ENCODE measurements at places on chromosomes 5 and 9.

DNA sequence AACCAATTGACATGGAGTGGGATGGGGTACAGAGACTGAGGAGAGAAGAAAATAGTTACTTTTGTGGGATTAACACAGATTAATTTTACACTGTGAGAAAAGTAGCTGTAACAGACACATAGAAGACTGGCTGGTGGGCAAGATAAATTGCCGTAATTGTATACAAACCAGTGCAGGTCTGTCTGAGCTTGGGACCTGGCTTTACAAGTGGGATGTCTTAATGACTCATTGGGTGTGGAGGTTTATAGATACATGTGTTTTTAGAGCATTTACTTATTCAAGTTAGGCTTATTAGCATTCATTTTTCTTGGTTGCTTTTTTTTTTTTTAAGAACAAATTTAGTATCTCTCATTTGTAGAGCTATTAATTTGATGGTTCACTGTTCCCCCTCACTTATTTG, 37.5 kb downstream of the SLC44A1 start:
- no peak for DNase-seq

DNA sequence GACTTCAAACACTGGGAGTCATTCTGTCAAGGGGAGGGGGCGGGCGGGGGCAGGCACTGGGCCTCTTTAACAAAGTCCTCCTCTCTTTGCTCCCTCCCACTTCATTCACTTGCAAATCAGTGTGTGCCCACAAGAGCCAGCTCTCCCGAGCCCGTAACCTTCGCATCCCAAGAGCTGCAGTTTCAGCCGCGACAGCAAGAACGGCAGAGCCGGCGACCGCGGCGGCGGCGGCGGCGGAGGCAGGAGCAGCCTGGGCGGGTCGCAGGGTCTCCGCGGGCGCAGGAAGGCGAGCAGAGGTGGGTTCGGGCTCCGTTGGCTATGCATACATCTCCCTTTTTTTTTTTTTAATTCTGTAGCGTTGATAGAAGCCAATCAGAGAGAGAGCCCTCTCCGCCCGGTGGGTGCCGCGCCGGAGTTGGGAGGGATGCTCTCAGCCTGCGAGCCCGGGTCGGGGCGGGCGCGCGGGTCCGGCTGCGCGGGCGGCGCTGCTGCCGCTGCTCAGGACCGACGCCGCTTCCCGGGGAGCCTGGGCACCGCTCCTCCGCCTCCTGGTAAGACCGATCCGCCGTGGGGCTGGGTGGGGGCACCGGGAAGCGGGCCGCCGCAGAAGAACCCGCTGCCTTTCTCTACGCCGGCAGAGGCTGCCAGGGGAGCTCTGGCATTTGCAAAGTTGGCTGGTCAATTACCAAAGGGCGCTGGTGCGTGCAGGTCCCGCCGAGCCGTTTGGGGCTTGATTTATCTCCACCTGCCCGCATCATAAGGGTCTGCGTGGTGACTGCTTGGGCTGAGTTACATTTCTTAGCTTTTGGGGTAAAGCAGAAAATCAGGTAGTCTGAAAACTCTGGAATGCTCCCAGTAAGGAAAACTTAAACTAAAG, at the start of gene CDH6:
Gene CDH6, plus strand, starts transcription at position 96 of the 877 bp plus-strand sequence. CDS start 73,788 bp downstream, outside the sequence.
- peak; percentile 47 for DNase-seq

GRCh38 chr9:37938121-37938891, 34.4 kb upstream of the SLC25A51 start:
- DNase-seq = no peak

GRCh38 chr9:82720515-82720914, 342.4 kb downstream of the RASEF start:
- no peak for DNase-seq

- DNase-seq = no peak
These were observed 972.5 kb upstream of the CTNND2 start for GRCh38 chr5:12876541-12877298.

DNA sequence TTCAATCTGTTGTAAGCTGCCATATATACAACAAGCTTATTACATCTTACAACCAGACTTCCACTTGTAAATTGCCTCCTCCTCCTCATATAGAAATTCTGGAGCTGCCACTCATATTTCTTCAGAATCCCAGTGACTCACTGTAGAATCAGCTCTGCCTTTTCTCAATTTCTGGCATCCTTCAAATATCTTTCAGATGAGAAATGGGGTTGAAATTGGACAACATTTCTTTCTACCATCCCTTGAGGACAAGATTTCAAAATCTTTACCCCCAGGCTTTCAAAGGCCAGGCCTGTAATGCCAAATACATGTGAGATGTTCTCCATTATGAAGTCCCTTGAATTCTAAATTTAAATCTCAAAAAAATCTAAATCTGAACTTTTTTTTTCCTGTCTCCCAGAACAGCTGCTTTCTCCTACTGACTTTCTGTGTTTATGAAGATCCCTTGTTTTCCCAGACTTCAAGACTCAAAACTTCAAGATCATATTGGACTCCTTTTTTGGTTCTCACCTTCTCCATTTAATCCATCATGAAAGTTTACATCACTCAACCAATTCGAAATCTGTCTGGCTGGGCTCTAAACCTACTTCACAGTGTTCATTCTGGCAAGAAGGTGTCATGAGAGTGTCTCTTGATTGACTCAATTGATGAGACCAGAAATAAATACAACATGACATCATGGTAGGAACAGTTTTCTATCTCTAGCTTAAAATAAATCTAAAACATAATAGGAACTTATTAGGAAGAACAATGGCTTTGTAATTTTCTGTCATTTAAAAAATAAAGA, 109.8 kb downstream of the HMHB1 start:
- DNase-seq = no peak

- no peak for DNase-seq
These were observed 131.5 kb upstream of the SV2C start for GRCh38 chr5:75951716-75952115.

DNA sequence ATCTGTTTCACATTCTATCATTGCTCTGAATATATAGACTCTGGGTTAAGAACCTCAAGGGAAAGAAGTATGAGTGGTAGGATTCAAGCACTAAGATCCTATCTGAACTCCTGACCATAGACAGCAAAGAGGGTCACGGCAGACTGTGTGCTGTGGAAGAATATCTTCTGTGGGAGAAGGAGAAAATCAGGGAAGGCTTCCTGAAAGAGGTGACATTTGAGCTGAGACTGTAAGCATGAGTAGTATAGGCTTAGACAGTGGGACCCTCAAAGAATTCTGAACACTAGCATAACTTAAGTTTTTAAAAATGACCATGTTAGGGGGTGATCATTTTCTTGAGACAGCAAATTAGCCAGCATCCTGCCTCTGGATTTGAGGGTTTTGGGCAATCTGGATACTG, 3.9 kb downstream of the FRRS1L start:
- DNase-seq = no peak

GRCh38 chr9:133147412-133148198, 16.1 kb downstream of the GBGT1 start:
- DNase-seq = no peak

DNA sequence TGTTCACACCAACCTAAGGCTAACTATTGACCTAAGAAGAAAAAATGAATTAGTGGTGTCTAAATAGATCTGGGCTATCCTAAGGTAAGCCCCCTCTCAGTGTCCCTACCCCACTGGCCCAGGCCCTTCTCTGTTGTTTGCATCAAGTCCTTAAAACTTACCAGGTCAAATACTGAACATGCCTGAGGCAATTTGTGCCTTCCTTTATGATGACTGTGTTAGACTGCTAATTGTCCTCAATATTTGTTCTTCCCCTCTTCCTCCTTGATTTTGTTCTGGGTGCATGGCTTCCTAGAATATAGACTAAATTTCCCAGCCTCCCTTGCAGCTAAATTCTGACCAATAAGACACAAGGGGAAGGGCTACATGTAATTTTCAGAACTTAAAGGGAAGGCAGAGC, 199.9 kb downstream of the ADAMTS12 start:
- DNase-seq = no peak

DNA sequence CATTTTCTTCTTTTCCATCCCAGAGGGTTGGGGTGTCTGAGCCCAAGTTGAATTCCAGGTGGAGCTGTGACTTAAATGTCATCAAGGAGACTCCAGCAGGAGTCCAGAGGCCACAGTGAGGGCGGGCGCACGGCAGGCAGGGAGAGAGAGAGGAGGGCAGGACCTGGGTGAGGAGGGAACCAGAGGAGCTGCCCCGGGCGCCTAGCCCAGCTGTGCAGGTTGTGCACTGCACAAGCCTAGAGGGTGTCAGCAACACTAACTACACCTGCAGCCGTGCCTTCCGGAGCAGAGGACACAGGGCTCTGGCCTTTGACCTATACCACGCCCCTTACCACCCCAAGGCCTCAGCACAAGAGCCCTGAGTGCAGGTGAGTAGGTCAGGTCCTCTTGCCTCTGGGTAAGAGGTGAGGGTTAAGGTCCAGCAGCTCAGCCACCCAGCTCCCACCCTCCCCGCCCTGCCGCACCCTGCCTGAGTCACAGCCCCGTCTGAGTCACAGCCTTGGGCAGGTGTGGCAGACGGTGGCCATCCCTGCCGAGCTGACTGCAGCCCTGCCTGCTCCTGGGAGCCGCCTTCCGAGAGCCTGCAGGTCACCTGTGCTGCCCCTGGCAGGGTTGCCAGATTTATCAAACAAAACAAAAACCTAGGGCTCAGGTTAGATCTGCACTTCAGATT, 6.4 kb upstream of the AGPAT2 start:
- no peak for DNase-seq

DNA sequence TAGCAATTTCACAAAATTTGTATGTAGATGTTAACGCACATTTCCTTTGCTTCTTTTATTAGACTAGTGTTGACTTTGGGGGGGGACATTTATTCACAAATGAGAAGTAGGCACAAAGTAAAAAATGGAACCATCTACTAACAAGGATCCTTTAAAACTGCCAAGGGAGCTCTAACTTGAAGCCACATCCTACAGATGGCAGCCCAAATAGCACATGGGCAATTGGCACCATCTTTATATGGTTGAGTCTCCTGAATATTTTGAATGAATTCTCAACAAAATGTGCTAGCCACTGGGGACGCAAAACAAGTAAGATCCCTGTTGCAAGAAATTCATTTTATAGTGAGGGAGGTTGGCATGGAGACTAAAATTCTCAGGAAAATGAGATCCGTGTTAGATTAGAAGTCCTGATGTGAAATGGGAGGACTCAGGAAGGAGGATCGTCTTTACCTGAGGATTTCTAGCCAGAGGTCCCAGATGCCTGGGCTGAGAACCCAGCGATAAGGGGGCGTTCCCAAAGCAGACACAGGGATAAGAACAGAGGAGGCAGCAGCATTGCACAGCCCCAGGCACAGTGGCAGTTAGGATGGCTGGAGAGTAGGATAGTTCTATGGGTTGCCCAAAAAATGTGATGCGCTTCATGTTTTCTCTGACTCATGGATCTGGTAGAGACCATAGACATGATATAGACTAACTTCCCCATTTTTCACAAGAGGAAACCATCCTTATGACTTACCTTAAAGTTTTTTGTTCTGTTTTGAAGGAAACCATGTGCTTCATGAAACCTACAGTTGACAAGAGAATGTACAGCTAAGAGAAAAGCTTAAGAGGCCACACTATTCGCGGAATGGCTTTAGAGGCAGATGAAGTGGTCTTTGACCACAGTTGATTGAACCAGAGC, 37.4 kb downstream of the C9orf152 start:
- no peak for DNase-seq

- no peak for DNase-seq
These were observed 12.2 kb upstream of the SLC38A9 start for GRCh38 chr5:55724281-55724680.

DNA sequence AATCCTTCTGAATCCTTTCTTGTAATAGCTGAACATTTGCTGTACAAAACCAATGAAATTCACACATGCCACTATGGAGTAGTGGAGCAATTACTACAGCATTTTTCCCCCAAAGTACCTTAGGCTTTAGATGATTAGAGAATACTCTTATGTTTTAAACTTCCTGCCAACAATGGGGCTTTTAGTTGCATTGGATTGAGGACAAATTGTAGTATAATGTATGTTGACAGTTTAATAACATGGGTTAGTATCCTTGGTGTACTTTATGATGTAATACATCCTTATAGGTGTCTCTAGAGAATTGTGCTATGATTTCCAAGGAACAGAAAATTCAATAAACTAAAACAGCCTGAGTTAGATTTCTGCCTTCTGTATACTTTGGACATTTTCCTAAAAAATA, 422.7 kb upstream of the GRAMD2B start:
- no peak for DNase-seq

DNA sequence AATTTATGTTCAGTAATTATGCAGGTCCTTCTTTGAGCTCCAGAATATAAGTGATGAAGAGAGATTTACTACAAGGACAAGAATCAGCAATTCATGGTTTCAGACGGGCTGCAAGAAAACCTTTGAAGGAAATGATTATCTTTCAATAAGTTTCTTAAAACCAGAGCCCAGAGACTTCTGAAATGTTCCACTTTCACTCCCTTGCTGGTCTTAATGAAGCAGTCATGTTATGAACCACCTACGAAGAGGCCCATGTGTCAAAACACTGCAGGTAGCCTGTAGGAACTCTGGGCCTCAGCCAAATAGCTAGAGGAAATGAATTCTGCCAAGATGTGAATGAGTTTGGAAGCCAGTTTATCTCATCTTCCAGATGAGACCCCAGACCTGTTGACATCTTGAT, 505.9 kb upstream of the MEF2C start:
- no peak for DNase-seq

GRCh38 chr5:41794471-41794870, 75.8 kb downstream of the OXCT1 start:
- no peak for DNase-seq

DNA sequence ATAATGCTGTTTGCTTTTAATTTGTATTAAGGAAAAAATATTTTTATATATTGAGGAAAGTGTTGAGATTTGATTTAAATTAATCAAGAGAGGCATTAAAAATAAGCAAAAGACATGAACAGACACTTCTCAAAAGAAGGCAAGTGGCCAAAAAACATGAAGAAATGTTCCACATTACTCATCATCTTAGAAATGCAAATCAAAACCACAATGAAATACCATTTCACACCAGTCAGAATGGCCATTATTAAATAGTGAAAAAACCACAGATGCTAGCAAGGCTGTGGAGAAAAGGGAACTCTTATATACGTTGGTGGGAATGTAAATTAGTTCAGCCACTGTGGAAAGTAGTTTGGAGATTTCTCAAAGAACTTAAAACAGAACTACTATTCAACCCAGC, 45.9 kb downstream of the RANBP17 start:
- no peak for DNase-seq

DNA sequence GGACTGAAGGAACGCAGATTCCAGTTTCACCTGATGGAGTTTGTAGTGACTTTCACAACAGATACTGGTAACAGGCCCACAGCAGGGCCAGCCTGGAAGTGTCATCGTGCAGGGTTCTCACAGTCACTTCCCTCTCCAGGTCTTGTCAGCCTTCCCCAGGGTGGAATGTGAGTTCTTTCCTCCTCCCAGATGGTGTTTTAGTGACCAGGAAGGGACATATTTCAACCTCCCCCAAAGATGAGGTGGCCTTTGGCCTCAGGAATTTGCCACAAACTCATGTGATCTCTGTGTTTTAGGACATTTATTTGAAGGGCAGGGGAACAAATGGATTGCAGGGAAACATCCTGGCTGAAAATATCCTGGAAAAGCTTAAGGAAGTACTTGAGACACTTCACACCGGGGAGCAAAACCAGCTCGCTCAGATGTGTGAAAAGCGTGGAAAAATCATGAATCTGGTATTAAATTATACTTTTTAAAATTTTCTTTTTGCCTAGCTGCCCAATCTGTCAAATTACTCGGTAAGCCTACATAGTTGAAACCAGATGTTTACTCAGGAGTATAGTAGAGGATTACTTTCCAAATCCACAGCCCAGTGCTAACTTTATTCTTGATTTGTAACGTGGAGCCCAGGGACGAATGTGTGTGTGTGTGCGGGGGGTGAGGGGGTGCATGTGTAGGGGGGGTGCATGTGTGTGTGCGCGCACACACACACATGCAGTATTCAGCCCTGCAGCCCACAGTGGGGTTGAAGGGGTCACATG, 66.8 kb downstream of the PTPDC1 start:
- DNase-seq = no peak

Data from anterior cingulate cortex (tissue), 58 donors.